GM12878 (cell line): ENCODE measurements at places on chromosomes 2 and 18.

GRCh38 chr2:214410918-214411554, at the start of gene VWC2L:
Gene VWC2L, plus strand, starts transcription at chr2:214411054. Its CDS starts 3,140 bp downstream, at chr2:214414194.
- no peak within 1 kb of the TSS for H3K27ac ChIP-seq
- no peaks in the 10 kb centered on the region for H3K36me3 ChIP-seq
- no peak for DNase-seq

DNA sequence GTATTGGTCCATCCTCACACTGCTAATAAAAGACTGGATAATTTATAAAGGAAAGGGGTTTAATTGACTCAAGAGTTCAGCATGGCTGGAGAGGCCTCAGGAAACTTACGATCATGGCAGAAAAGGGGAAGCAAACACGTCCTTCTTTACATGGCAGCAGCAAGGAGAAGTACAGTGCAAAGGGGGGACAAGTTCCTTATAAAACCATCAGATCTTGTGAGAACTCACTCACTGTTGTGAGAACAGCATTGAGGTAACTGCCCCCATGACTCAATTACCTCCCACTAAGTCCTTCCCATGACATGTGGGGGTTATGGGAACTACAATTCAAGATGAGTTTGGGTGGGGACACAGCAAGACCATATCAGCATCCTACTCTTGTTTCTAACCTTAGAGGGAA, 37.0 kb downstream of the SP100 start:
- H3K27me3 ChIP-seq, result no peaks in the 10 kb centered on the region
- peaks cover 33% of the 10 kb centered on the region for H3K4me1 ChIP-seq
- DNase-seq, result no peak
- H3K36me3 ChIP-seq, result peaks cover 60% of the 10 kb centered on the region
- no peak overlapping the region for H3K4me3 ChIP-seq

DNA sequence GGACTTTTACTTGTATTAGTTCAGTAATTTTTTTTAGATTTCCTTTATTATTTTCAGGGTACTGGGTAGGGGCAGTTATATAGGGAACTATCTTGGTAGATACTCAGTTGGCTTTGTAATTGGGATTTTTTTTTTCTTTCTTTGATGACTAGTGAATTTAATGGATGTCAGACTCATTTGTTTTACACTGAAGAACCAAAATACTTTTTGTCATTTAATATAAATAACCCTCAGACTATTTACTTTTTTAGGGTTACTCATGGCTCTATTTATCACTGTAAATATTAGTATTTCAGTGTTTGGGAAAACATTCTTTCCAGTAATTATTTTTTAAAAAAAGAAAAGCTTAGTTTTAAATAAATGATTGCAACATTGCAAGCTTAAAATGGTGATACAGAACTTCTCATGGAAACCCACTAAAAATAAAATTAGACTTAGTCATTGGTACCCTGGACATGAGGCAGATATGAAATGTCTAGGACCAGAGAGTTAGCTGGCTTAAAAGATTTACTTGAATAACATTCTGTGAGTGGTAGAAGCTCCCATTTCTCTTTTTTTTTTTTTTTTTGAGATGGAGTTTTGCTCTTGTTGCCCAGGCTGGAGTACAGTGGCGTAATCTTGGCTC, 74.4 kb upstream of the CYP20A1 start:
- H3K36me3 ChIP-seq, result no peaks in the 10 kb centered on the region
- no peak overlapping the region for H3K27ac ChIP-seq
- no peaks in the 10 kb centered on the region for H3K27me3 ChIP-seq
- no peak overlapping the region for H3K4me3 ChIP-seq

GRCh38 chr18:22796113-22796512, 137.0 kb upstream of the RBBP8 start:
- H3K4me3 ChIP-seq, result no peak overlapping the region
- no peaks in the 10 kb centered on the region; the same call in 1 of the 2 replicates for H3K27me3 ChIP-seq
- H3K4me1 ChIP-seq, result no peaks in the 10 kb centered on the region; the same call in 1 of the 2 replicates
- no peak for DNase-seq
- H3K27ac ChIP-seq, result no peak overlapping the region
- H3K36me3 ChIP-seq, result no peaks in the 10 kb centered on the region

DNA sequence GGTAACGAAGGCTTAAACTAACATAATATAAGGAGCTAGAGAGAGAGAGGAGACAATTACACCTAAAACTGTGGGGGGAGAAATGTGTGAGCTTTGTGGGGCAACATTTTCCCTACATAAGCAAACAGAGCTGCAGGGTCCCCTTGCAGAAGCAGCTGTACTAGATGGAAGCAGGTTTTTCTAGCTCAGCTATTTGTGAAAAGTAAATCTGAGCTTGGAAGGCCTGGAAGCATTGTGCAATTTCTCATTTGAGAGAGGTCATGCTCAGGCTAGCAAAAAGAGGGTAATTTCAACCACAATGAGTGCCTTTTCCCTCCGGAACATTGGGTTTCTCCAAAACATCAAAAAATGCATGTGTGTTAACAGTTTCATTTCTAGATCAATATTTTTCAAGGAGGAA, 130.0 kb downstream of the ARL4C start:
- no peaks in the 10 kb centered on the region for H3K4me1 ChIP-seq
- DNase-seq, result no peak
- H3K27me3 ChIP-seq, result no peaks in the 10 kb centered on the region
- no peaks in the 10 kb centered on the region for H3K36me3 ChIP-seq
- H3K27ac ChIP-seq, result no peak overlapping the region
